ENCODE measurements at places on chromosomes 7 and 10. TPM values are rescaled to one million over a fixed set of nuclear protein-coding genes. Genes with fewer than 3 reads are reported as not detected.

GRCh38 chr7:91280185-91280584 lies 16.0 kb downstream of the FZD1 start:
- no peak for DNase-seq

- DNase-seq = peak; percentile 57
Observed at GRCh38 chr10:102795453-102796406, 41.5 kb downstream of the CYP17A1 start.

- DNase-seq = no peak
Observed at GRCh38 chr7:158508802-158509385, 78.7 kb downstream of the PTPRN2 start.

- DNase-seq = no peak
Observed at GRCh38 chr7:117757440-117757839, 115.8 kb downstream of the CTTNBP2 start.

DNA sequence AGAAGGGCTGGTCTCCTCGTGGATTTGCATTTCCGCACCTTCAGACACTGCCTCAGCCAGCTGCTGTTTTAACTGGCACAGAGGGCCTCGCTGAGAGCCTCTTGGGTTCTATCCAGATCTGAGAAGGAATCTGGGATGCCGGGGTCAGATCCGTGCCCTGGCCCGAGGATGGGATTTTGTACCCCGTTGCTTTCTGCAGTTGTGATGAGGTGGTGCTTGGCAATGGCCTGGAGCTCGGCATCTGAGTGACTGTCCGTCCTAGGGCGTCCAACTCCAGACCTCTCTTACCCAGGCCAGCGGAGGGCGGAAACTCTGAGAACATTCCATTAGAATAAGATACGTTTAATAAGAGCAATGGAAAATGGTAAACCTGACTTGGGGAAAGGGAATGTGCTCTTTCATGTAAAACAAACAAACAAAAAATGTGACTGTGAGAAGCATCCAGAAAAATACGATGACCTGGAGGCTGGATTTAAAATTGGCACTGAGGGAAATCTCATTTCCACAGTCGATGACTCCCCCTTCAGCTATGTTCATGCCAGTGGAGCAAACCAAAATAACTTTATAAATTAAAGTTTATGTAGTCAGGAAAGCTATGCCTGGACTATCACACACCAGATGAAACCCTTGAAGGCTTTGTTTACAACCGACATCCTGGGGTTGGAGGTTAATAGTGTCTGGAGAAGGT lies 39.6 kb downstream of the GRK5 start:
- DNase-seq = peak; percentile 60

Gene SUMF2
- 28.4 TPM for total RNA-seq

DNA sequence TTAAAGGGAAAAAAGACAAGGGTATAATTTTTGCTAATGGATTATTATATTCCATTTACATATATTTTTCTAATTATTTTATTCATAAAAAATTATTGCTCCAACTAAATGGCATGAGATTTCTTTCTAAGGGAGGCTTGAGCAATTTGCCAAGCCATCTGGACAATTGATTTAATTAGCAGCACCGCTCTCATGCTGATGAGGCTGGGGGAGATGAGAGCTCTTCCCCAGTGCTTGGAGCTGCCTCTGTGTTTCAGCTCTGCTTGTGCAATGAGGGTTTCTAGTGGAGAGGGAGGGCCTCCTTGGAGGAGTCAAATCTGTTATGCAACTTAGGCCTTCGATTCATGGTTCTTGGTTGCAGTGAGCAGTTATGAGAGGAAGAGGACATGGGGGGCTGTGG lies 574.3 kb downstream of the TCERG1L start:
- no peak for DNase-seq

GRCh38 chr7:73703757-73704639 lies 15.5 kb downstream of the STX1A start:
- DNase-seq = peak; percentile 65

Gene COL13A1
- total RNA-seq = 0.89 TPM

Gene WASHC2A
- total RNA-seq = 65.4 TPM

GRCh38 chr7:148485618-148486017 lies 104.9 kb upstream of the C7orf33 start:
- no peak for DNase-seq

Gene BAMBI
- total RNA-seq = 13.2 TPM

Gene SPDYE1
- total RNA-seq = not detected

Gene RNF32
- total RNA-seq = 0.38 TPM

DNA sequence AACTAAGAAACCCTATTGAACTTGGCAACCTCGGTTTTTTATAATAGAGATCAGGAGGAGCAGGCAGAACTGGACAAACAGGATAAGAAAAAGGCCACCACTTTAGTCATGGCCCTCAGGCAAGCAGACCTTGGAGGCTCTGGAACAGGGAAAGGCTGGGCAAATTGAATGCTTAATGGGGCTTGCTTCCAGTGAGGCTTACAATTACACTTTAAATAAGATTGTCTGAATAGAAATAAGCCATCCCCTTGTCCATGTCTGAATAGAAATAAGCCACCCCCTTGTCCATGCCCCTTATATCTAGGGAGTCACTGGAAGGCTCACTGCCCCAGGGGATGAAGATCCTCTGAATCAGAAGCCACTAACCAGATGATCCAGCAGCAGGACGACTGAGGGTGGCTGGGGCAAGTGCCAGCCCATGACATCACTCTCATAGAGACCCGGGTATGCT lies 40.6 kb downstream of the AKR1B15 start:
- DNase-seq = no peak

DNA sequence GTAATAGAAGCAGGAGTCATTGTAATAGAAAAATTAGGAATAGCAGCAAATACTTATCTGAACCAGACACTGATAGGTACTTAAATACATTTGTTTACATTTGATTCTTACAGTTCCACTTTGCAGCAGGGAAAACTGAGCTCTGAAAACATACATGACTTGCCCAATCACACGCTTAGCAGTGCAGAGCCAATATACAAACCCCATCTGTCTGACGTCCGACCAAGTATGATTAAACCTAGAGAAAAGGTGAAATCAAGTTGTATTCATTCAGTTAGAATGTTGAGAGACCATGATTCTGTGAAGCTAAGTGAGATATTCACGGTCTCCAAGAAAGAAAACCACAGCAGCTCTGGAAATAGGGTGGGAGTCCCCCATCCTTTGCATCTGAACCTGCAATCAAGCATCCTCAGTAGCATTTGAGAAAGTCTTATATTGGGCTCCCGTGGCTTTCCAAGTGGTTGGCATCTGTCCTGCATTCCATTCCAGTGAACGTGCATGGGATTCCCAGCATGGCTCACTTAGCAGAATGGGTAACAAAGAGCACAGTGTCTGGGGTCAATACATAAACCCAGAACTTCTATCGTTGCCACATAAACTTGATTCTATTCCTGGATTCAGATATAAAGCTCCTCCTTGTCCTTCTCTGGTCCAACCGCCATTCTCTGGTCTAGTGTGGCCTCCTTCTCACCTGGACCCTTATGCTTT lies 148.7 kb upstream of the RSU1 start:
- no peak for DNase-seq

Gene CHN2
- total RNA-seq = 17.7 TPM

Gene PLCE1
- 3.3 TPM for total RNA-seq

Gene BUD23
- total RNA-seq = 74.8 TPM

DNA sequence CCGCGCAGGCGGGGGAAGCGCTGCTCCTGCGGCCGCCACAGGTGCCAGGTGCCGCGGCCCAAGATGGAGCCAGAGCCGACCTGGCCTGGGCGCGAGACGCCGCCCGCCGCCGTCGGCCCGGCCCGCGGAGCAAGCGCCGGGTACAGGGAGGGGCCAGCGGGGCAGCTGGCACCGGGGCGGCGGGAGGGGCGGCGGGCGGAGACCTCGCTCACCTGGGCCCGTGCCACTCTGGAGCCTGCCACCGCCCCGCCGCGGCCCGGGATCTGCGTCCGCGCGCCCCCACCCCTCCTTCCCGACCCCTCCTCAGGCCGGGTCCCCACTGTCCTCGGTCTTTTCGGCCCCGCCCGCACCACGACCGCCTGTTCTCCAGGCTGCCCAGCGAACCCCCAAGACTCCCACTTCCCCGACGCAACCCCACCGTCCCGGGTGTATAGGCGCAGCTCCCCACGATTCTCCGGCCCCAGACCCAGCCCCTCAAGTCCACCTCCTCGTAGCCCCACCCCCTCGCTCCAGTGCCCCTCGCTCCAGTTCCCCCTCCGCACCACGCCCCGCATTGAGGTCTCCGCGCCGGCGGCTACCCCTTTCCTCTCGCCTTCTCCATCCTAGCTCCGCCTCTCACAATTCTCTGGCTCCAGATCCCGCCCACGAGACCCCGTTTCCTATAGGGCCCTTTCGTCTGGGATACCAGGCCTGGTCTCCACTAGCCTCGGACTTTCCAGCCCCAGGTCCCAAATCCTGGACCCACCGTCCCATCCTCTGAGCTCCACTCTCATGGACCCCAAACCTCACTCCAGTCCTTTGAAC lies at the start of gene GPRIN2:
Gene GPRIN2 (minus strand): TSS at position 144 of the 804 bp plus-strand sequence. CDS start 5,922 bp downstream, outside the sequence.
- DNase-seq = peak; percentile 47

Gene GGCT
- total RNA-seq = 17.4 TPM

- no peak for DNase-seq
Observed at GRCh38 chr7:149732111-149732561, 41.3 kb downstream of the ZNF467 start.

Gene CLDN15
- 2.2 TPM for total RNA-seq

Gene ASB10
- total RNA-seq = 42.6 TPM

Gene SLC39A12
- total RNA-seq = not detected

DNA sequence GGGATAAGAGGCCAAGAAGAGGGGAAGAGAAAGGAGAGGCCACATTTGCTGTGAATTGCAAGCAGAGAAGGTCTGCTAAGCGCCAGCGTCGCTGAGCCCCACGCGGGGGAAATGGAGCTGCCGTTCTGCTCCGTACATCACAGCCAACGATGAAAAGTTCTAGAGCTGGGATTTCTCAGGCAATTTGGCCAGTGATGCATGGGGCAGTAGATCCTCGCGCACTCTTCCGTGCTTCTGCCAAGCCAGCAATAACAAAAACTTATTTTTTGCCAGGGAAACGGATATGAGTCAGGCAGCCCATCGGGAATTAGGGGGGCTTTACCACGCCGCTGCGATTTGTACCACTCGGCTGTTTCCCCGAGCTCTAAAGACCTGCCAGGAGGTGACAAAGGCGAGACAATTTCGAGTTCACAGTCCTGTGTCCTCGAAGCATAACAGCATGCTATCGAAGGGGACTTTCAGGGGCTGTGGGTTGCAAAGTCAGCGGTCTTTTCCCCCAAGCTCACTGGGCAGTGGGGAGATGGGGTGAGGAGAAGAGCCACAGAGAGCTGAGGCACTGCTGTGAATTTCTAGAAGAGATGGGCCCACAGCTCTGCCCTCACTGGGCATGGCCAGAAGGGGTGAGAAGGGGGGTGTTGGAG lies 30.0 kb upstream of the SLF2 start:
- DNase-seq = peak; percentile 51

Gene KCNH2
- 88.9 TPM for total RNA-seq

DNA sequence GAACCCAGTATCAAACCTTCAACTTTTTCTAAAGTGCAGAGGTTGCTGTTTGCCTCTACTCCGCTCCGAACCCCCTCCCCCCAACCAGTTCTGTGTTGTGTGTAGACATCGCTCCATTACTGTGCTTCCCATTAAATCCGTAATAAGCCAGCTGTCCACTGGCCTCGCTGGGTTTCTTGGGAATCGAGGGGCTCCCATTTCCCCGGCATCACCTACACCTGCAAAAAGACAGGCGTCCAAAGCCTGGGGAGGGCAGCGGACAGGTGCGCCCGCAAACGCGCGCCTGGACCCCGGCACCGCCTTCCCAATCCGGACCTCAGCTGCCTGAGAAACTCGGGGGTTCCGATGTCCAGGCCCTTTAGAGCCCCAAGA lies 631 bp downstream of the RTKN2 start:
- no peak for DNase-seq

DNA sequence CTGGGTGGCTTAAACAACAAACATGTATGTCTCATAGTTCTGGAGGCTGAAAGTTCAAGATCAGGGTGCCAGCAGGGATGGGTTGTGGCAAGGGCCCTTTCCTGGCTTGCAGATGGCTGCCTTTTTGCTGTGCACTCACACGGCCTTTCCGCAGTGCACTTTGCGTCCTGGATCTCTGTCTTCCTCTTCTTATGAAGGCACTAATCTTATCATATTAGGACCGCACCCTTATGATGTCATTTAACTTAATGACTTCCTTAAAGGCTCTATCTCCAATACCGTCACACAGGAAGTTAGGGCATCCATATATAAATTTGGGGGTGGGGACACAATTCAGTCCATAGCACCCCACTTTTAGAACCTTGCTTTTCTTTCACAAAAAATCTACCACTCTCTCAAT lies 255.2 kb downstream of the SNX13 start:
- DNase-seq = no peak

Gene CSGALNACT2
- 6.6 TPM for total RNA-seq

- no peak for DNase-seq
Observed at GRCh38 chr7:96179837-96180236, 142.1 kb downstream of the SLC25A13 start.

Gene XPNPEP1
- 36.0 TPM for total RNA-seq

DNA sequence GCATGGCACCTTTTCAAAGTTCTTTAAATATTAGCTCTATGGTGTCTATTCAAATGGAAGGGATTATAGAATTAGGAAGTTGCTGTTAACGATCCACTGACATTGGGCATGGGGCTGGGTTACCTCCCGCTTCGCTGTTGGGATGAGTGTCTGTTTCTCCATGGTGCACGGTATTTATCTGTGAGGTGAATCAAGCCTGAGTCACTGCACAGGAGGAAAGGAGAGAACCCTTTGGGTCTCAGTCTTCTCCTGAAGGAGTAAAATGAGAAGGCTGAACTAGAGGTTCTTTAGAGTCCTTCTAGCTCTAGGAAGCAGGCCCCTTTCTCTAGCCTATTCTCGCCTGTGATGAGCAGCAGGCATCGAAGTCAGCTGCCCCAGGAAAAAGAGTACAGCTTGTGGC lies 7.3 kb downstream of the JCAD start:
- DNase-seq = no peak

Gene BTRC
- total RNA-seq = 33.4 TPM

GRCh38 chr7:99365318-99366141 lies 9.0 kb upstream of the ARPC1B start:
- peak; percentile 68 for DNase-seq

DNA sequence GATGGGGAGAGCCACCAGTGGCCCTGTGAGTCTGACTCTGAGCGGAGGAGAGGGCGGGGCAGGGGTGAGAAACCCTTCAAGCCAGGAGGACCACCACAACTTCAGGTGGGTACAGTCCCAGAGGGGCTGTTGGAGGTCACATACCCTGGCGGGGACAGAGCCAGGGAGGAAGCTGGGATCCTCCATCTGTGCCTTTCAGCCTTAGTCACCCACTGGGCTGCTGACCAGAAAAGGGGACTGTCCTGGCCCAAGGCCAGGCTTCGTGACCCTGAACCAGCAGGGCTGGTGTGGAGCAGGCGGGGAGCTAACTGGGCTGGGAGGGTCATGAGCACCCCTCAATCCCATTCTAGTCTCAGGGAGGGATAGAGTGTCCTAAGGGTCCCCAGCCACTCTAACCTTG lies 1.5 kb upstream of the CALHM3 start:
- no peak for DNase-seq

DNA sequence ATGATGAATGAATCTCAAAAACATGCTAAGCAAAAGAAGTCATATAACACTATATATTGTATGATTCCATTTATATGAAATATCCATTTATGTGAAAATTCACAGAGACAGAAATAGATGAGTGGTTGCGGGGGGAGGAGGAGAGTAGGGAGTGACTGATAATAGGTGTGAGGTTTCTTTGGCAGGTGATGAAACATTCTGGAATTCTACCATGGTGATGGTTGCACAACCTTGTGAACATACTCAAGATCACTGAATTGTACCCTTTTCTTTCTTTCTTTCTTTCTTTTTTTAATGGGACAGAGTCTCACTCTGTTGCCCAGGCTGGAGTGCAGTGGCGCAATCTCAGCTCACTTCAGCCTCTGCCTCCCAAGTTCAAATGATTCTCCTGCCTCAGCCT lies 10.7 kb downstream of the SVOPL start:
- DNase-seq = no peak
